Left ventricle myocardium inferior (tissue), 1 donor: ENCODE measurements at places on chromosomes 5 and 9.

GRCh38 chr9:95809686-95810085, 65.8 kb upstream of the ERCC6L2 start:
- no peak for DNase-seq

DNA sequence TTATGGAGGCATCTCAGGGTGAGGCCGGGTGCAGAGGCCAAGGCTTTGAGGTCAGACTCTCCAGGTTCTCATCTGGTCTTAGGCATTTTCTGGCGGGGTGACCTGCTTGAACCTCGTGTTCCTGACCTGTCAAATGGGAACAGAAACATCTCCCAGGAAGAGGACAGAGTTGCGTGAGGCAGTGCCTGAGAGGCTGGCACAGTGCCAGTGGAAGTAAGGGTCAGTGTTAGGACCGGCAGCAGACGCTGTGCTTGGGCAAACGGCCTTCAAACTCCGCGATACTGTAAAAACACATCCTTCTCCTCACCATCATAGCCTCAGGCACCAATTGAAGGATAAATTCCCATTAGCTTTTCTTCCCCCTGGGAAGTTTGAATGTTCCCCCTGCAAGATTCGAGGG, 55.6 kb upstream of the FCN2 start:
- DNase-seq = no peak

DNA sequence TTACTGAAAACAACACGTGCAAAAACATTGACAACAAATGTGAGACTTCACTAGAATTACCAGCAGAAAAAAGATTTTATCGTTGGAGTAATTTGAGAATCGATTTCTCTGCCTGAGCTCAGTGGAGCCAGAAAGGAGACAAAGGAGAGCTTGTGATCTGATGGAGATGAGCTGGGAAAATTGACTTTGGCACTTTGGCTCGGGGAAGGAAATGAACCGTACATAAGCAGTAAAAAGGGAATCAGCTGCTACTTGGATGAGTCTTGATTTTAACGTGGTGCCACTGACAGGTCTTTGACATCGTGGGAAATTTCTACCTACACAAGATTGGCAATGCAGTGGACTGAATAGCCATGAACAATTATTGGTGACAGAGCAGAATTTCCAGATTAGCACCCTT, 244.7 kb upstream of the RPS23 start:
- DNase-seq = no peak

GRCh38 chr5:61666064-61666621, 334.1 kb downstream of the ZSWIM6 start:
- DNase-seq = no peak

DNA sequence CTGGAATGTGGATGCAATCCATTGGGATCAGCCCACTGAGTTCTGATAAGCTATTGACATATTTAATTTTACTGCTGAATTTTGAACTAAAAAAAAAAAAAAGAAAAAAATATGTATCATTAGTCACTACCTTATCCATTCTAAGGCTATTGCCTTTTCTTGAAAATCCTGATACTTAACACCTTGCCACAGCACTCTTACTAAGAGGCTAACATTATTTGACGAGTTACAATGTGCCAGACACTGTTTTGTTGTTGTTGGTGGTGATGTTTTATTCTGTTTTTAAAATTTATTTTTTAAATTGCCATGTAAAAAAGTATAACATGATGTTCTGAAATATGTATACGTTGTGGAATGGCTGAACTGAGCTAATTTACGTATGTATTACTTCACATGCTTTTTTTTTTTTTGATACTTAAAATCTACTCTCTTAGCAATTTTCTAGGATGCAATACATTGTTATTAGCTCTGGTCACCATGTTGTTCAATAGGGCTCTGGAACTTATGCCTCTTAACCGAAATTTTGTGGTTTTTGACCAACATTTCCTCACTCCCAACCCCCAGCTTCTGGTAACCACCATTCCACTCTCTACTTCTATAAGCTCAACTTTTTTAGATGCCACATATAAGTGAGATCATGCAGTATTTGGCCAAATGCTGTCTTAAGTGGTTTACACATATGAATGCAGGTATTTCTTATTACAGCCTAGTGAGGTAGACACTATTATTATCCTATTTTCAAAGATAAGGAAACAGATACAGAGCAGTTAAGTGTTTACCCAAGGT, 134.8 kb upstream of the PCA3 start:
- no peak for DNase-seq
